ENCODE measurements at places on chromosomes 5 and 9.

- no peak for DNase-seq
Observed at GRCh38 chr5:126056352-126056751, 366.9 kb upstream of the GRAMD2B start.

- no peak for DNase-seq
Observed at GRCh38 chr5:179115845-179116524, 55.8 kb downstream of the ZNF354C start.

DNA sequence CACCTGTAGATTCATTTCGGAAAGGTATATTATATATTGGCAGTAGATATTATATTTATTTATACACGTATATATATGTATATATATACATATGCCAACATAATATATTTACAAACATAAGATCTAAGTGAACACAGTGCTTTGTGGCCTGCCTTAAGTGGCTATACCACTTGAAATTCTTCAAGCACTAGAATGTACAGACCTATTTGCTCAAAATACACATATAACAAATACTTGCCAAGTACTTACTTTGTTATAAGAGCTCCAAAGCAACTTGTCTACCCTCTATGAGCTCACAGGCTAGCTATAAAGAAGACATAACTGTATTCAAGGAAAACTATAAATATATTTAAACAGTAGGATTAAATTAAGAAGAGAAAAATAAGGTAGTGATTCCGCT lies 33.6 kb upstream of the SLC36A1 start:
- no peak for DNase-seq

GRCh38 chr5:76152161-76152560 lies 69.0 kb downstream of the SV2C start:
- DNase-seq: no peak

- DNase-seq: no peak
Observed at GRCh38 chr9:23039402-23039801, 592.8 kb downstream of the DMRTA1 start.

GRCh38 chr9:23596913-23597634 lies 229.0 kb downstream of the ELAVL2 start:
- DNase-seq: no peak

All from NCI-H1092 treated with DMSO at 0.1 percent for 48 hours (cell line).